Sciatic nerve (tissue), 2 donors: ENCODE measurements at places on chromosomes 1 and 21. TPM values are rescaled to one million over a fixed set of nuclear protein-coding genes. Genes with fewer than 3 reads are reported as not detected.
A peak's percentile ranks its signal among the peaks of the same experiment; 100 is the strongest.

- DNase-seq = no peak
Observed at GRCh38 chr1:224447251-224447650, 12.7 kb upstream of the WDR26 start.

- no peak for DNase-seq
Observed at GRCh38 chr1:205259324-205259832, 31.6 kb downstream of the TMCC2 start.

DNA sequence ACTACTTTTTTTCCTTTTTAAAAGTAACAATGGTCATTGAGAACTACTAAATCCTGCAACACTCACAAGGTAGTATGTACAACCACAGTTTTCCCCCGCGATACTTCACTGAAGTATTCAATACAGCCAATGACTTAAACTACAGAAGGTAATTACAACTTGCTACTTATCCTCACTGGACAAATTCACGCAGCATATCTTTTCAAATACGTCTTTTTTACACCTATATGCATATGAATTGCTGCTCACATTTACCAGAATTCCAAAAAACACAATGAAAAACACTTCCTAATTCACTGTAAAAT lies 12.4 kb downstream of the NRIP1 start:
- no peak for DNase-seq

- DNase-seq = no peak
Observed at GRCh38 chr1:101065575-101065974, 40.0 kb upstream of the DPH5 start.

GRCh38 chr21:44867999-44868700 lies 5.3 kb downstream of the PTTG1IP start:
- DNase-seq = no peak

GRCh38 chr1:41536361-41536802 lies 51.9 kb upstream of the EDN2 start:
- peak; percentile 38 for DNase-seq

GRCh38 chr1:218585511-218586184 lies 240.5 kb downstream of the TGFB2 start:
- no peak for DNase-seq

Gene LCE1B
- not detected for total RNA-seq

DNA sequence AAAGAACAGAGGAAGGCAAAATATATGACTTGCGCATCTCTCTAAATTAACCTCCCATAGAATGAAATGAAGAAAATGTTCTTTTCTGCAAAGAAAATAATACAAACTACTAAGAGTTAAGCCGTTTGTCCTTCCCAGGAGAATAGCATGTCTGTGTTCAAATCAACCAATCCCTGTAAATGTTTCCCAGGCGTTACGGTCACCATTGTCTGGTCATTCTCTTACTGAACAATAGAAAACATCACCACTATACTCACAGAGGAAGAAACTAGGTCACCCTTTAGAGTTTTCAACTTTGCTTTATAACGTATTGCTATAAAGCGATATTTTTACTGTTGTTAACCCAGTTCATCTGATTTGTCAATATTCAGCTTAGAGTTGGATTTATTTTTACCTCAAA lies 34.1 kb downstream of the COL11A1 start:
- no peak for DNase-seq

- DNase-seq = no peak
Observed at GRCh38 chr1:156430866-156431265, 61.9 kb downstream of the RHBG start.

DNA sequence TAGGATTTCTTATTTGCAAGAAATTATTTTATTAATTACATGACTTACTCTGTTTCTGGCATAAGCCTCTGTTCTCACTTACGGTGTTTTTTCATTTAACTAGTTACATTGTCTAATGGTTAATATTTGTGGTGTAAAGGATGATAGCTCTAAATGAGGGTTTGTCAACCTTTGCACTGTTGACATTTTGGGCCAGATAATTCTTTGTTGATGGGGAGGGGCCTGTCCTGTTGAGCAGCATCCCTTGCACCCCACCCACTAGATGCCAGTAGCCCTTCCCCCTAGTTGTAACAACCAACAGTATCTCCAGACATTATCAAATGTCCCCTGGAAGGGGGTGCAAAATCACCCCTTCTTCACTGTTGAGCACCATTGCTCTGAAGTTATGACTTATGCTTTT lies 83.6 kb upstream of the SLC44A3 start:
- DNase-seq = no peak

Gene SERINC2
- total RNA-seq = 1.4 TPM

- no peak for DNase-seq
Observed at GRCh38 chr1:53478502-53478818, 19.3 kb downstream of the DMRTB1 start.

DNA sequence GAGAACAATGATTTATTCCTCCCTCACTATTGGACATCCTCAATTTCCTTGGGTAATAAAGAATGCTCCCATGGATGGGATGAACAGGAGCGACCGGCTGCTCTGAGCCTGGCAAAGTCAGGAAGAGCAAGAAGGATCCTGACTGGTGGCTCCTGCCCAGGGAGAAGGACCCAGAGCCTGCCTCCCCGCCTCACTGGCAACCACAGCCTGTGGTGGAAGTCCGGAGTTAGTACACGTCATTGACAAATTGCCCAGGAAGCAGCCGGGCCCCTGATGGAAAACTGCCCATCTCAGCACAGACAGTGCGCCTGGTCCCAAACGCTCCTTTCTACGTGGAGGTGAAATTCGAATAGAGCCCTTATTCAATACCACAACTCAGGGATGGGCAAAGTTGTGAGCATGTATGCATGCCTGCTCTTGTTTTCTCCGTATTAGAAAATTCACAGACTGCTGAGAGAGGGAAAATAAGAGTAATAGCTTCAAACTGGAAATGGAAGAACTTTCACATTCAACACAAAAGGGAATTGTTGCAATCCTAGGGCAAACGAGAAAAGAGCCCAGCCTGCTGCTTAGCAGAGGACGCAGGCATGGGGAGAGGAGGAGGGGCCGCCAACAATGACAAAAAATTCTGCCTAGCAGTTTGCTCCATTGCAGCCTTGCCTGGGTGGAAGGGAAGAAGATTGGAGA lies 397.1 kb upstream of the VAMP3 start:
- DNase-seq = no peak

GRCh38 chr1:15923241-15923640 lies 52.7 kb downstream of the ZBTB17 start:
- no peak for DNase-seq

- no peak for DNase-seq
Observed at GRCh38 chr1:15540186-15540585, 13.5 kb downstream of the DNAJC16 start.

DNA sequence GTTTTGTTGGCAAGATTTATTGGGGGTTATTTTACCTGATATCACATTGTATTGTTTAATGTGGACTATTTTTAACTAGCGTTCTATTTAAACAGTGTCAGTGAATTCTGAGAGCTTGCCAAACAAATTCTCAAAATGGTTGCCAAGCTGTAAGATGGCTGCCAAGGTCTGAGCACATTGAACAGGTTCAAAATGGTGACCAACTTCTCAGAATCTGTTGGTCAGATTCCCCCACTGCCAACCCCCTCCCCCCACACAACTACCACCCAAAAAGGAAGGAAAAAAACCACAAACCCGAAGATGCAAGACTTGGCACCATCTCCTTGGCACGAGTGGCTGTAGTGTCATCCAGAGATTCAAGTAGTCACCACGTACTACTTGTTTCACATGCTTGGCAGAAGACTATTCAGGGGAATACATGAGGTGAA lies 159.1 kb downstream of the NFIA start:
- DNase-seq = no peak

GRCh38 chr1:25556132-25556670 lies 12.8 kb downstream of the LDLRAP1 start:
- no peak for DNase-seq

DNA sequence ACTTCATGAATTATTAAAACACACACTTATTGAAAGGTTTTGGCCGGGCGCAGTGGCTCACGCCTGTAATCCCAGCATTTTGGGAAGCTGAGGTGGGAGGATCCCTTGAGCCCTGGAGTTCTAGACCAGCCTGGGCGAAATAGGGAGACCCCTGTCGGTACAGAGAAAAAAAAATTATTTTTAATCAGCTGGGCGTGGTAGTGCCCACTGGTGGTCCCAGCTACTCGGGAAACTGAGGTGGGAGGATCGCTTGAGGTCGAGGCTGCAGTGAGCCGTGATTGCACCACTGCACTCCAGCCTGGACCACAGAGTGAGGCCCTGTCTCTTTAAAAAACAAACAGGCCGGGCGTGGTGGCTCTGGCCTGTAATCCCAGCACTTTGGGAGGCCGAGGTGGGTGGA lies 1.7 kb downstream of the GABPB2 start:
- DNase-seq = peak; percentile 53

Gene CD5L
- 0.27 TPM for total RNA-seq

GRCh38 chr1:35555601-35556477 lies 1.4 kb downstream of the KIAA0319L start:
- no peak for DNase-seq

Gene AK5
- 47.1 TPM for total RNA-seq

DNA sequence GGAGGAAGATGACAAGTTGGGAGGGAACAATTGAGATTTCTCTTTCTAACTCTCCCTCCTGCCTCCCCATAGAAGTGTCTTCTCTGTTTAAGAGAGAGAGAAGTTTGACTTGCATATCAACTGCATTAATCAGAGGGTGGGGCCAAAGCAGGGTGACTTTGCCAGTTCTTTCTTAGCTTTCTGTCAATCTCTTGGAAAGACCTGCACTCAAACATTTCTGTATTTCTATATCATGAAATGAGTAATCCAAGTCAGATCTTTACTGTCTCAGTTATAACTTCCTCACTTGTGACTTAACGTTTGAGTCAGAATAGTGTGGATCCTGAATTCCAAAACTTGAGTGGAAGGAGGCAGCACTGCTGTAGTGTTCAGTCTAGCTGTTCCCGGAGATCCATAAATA lies 180.8 kb upstream of the KCNK2 start:
- DNase-seq = no peak

Gene DMRTA2
- total RNA-seq = not detected

DNA sequence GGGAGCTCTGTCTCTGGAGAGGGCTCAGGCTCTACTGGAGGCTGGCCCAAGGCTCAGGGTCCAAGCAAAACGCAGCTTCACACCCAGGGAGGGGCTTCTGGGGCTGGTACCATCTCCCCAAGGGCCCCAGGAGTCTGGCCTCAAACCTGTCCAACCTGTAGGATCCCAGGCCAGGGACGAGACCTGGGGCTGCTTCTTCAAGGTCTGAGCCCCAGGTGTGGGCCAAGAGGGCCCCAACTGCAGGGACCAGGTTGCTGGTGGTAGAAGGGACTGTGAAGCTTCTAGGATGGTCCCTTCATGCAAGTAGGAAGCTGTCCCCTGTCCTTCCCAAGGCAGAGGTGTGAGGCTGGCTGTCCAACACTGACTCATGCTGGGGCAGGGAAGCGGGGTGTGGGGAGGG lies 7.8 kb upstream of the MMEL1 start:
- DNase-seq = no peak

Gene CNN3
- 419 TPM for total RNA-seq
